ENCODE measurements at places on chromosomes 12 and 14.

DNA sequence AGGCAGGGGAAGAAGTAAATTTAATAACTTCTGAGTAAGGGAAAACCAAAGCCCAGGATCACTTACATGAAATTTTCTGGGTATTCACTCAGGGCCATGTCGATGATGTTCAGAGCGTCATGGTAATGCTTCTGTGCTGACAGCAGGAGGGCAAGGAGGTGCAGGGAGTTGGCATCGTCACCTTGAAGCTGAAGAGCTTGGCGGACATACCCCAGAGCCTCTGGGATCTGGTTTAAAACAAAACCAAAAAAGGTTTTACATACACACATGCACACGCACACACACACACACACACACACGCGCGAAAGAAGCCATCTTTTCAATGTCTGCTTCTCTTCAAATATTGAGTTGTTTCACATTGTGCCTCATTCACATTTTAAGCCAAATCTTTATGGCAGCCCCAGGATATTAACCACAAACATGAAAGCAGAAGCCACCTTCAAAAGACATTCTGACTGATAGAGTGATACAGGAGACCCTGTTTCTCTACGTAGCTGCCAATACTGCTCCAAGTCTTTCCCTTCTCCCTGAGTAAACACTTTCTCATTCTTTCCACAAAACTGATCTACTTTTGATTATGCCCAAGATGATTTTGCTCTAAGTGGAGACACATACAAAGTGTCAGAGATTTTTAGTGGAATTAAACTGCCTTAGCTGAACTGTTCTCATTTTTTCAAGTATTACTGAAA, 172.1 kb downstream of the TTC7B start:
- H3K27ac ChIP-seq, result peak overlapping the region; percentile 75
- H3K36me3 ChIP-seq, result peaks cover 25% of the 10 kb centered on the region
- no peak overlapping the region for H3K4me3 ChIP-seq
- ATAC-seq, result no peak
- H3K27me3 ChIP-seq, result no peaks in the 10 kb centered on the region

GRCh38 chr12:42187799-42188198, 43.1 kb upstream of the GXYLT1 start:
- ATAC-seq, result no peak
- no peaks in the 10 kb centered on the region for H3K4me1 ChIP-seq
- no peaks in the 10 kb centered on the region for H3K27me3 ChIP-seq
- H3K36me3 ChIP-seq, result peaks cover 18% of the 10 kb centered on the region
- no peak overlapping the region for H3K4me3 ChIP-seq

DNA sequence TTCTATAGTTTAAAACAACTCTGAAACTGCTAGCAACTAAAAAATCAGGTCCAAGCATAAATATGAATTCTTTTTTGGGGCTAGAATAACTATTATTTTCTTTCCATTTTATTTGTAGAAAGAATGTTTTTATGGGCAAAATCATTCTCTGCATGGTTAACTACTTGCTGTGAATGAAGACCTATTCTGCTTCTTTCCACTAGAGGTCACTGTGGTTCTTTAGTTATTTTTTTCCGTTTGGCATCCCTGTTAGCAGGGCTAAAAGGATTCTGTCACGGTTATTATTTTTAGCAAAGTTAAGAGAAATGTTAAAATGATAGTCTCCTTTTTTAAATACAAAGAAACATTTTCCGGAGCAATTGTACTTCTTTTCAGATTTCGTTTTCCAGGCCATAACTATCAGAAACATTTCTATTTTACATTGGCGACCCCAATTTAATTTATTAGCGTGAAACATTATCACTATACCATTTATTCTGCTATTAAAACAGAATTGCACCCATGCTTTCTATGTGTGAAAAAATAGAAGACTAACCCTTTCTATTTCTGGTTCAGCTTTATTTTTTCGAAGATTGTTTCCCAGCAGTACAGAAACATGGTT, 404.8 kb downstream of the ATP23 start:
- no peaks in the 10 kb centered on the region for H3K27me3 ChIP-seq
- no peak overlapping the region for H3K4me3 ChIP-seq
- H3K27ac ChIP-seq, result no peak overlapping the region
- no peaks in the 10 kb centered on the region for H3K4me1 ChIP-seq
- no peaks in the 10 kb centered on the region for H3K36me3 ChIP-seq
- no peak for ATAC-seq

DNA sequence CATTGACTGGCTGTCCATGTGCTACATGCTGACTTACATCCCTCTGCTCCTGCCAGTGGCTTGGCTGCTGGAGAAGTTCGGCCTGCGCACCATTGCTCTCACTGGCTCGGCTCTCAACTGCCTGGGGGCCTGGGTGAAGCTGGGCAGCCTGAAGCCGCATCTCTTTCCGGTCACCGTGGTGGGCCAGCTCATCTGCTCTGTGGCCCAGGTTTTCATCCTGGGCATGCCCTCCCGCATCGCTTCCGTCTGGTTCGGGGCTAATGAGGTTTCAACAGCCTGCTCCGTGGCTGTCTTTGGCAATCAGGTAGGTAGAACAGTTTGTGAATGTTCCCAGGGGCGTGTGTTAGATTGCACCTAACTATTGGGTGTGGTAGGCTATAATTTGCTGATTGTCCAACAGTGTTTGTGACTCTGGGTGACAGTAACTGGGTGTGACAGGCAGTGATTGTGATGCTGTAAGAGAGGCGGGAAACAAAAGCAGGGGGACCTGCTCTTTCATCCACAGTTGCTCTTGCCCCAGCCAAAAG, 981 bp downstream of the FLVCR2 start:
- no peaks in the 10 kb centered on the region for H3K36me3 ChIP-seq
- H3K4me3 ChIP-seq, result peak overlapping the region; percentile 67
- no peaks in the 10 kb centered on the region for H3K27me3 ChIP-seq

- H3K36me3 ChIP-seq, result no peaks in the 10 kb centered on the region
- H3K27ac ChIP-seq, result no peak overlapping the region
Observed at GRCh38 chr12:39427360-39427808, 15.5 kb downstream of the KIF21A start.

GRCh38 chr12:106758349-106759110, 16.0 kb upstream of the RIC8B start:
- no peaks in the 10 kb centered on the region for H3K36me3 ChIP-seq
- no peaks in the 10 kb centered on the region for H3K27me3 ChIP-seq
- H3K4me1 ChIP-seq, result peaks cover 19% of the 10 kb centered on the region
- H3K27ac ChIP-seq, result peak overlapping the region; percentile 65
- no peak overlapping the region for H3K4me3 ChIP-seq
- no peak for ATAC-seq

Data from gastroesophageal sphincter (tissue), 4 donors.